GM23248 (cell line): ENCODE measurements at places on chromosomes 4 and X. TPM values are rescaled to one million over a fixed set of nuclear protein-coding genes. Genes with fewer than 3 reads are reported as not detected.

GRCh38 chr4:26531491-26532116 is 41.3 kb upstream of the CCKAR start:
- no peak for DNase-seq
- no peak overlapping the region for H3K4me3 ChIP-seq
- H3K27me3 ChIP-seq = peaks cover 18% of the 10 kb centered on the region
- no peaks in the 10 kb centered on the region for H3K36me3 ChIP-seq
- no peak overlapping the region for H3K27ac ChIP-seq

FMR1NB gene
- total RNA-seq = not detected in 2 replicates

NSUN7 gene
- total RNA-seq = not detected in 2 replicates

CSN1S1 gene
- total RNA-seq = not detected in 2 replicates
